Activated CD4-positive, alpha-beta T cell treated with anti-CD3 and anti-CD28 coated beads, Interleukin-2, amount 10 ng/mL, durations not matched to agents 24 days and 14 days (primary cell): ENCODE measurements at places on chromosomes 3 and 15. TPM values are rescaled to one million over a fixed set of nuclear protein-coding genes. Genes with fewer than 3 reads are reported as not detected.

DNA sequence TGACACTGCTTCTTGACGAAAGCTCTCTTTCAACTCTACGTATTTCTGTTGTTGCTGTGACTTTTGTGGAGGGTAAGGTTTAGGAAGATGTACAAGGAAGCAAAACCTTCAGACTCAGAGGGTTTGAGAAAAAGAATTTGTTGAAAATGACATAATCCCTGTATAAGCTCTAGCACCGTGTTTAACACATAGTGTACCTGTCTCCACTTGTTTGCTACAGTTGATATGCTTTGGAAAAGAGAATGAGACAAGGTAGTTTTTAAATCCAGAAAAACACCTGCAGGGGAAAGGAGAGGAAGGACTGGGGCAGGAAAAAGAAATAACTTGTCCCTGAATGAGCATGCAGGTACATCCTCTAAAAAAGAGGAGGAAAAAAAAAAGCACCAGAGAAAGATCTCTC lies 29.6 kb upstream of the CP start:
- peak; percentile 11 for DNase-seq

GRCh38 chr15:29468899-29469298 lies 199.3 kb upstream of the NSMCE3 start:
- DNase-seq, result no peak

DNA sequence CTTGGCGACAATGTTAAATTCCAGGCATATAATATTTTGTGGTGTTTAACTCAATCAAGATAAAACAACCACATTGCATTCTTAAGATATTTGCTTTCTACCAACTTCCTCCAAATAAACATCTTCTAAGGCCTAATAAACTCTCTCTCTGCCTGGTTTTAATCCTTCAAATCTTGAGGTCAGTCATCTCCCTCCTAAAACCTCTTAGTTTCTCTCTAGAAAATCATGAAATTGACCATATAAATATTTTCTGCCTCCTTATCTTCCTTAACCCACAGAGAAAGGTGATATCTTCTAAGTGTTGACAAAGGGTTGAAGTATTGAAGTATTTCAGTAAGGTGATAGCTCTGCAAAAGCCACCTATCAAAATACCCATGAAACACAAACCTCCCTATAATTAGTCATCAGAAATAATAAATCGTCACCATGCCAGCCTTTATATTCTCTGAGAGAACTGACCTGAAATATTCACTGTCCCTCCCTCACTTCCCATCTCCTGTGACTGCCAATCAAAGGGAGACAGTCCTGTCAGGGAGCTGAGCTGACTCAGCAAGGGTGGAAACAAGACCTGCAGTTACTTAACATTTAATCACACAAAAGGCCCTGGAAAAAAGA lies 1261.1 kb downstream of the ROBO1 start:
- no peak for DNase-seq

DNA sequence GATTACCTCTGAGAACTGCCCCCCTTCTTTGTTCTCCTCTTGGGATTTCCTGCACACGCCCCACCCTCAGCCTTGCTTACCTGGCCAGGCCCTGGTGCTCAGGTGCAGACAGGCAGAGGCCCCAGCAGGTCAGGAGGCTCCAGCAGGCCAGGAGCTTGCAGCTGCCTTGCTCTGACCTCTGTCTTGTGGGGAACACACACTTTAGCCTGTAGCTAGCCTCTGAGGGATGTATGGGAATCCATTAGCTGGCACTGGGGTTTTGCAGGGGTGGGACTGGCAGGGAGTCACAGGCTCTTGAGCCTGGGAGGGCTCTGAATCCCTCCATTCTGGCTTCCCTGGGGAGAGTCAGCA lies 2.7 kb downstream of the SMAD6 start:
- no peak for DNase-seq

DNA sequence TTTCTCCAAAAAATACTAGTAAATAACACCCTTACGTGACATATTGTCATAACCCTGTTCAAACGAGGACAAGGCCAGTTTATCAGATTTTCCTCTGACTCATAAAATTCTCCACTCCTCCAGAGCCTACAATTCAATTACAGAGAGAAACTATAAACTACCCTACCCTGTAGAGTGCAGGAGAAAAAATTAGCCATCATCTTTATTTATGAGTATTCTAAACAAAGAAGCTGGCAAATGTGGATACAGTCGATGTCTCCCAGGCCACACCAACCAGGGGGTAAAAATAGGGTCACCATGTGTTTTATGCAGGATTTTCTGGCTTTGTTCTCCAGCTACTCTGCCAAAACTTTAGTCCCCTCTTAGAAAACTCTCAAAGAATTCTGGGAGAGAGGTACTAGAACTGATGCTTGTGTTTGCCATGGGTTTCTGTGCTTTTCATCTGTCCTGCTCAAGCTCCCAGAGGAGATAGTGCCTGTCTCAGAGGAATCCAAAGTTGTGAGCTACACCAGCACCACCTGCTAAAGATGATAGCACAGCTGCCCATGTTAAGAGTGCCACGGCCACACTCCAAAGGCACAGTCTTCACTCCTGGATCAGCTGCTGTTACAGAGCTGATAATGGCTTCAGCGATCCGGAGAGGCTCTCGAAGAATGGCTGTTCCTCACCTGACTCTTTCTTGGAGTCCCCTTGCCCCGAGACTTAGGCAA lies 150.2 kb downstream of the IMPG2 start:
- no peak for DNase-seq

- DNase-seq, result no peak
These were observed 28.2 kb upstream of the CCDC50 start for GRCh38 chr3:191301017-191301416.

DNA sequence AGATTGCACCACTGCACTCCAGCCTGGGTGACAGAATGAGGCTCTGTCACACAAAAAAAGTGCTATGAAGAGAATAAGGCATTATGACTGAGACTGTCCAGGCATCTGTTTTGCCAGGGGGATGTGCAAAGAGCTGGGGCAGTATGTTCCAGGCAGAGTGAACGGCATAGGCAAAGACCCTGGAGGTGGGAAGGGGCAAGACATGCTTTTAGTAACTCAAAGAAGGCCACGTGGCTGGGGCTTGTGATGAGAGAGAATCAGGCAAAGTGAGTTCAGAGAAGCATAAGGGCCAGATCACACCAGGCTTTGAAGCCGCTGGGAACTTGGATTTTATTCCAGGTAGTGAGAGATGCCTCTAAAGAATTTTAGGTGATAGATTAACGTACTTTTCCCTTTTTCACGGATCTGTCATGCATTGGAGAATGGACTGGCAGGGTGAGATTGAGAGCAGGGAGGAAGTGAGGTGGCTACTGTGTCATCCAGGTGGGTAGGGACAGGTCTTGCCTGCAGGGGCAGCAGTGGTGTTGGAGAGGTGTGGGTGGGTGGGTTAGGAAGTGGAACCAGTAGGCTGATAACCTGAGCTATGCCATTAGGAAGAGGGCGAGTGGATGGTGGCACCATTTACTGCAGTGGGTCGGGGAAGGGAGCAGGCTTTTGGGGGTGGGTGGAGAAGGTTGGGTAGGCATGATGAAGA lies 31.7 kb downstream of the ATP2B2 start:
- DNase-seq, result no peak

DNA sequence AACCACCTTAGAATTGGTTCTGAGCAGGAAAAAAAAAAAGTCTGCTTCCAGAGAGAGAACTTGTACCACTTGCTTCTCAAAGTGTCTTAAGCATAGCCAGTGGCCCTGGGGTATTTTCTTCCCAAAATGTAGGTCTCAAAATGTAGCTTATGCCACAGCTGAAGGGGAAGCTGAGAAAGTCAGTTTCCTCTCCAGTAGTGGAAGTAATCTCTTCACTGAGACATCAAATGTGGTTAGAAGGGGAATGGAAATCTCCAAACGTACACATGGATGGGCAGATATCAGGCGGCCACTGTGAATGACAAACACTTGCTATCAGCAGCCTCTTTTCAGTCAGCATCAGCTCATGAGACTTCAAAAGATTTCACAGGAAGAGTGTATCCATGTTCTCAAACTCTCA lies 841.2 kb downstream of the TUSC7 start:
- DNase-seq, result no peak

DNA sequence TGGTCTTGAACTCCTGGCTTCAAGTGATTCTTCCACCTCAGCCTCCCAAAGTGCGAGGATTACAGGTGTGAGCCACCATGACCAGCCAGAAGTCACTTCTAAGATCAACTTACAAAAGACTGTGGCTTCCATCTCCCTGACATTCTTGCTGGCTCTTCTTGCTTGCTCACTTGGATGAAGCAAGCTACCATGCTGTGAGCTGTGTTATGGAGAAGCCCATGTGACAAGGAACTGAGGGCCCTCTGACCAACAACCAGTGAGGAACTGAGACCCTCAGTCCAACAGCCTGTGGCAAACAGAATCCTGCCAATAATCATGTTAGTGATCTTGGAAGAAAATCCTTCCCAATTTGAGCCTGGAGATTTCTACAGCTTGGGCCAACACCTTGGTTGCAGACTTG lies 7.2 kb upstream of the VPS8 start:
- no peak for DNase-seq

Gene ST8SIA2
- not detected in 2 replicates for total RNA-seq

Gene ADPRH
- 3.6 and 4.2 TPM in 2 replicates for total RNA-seq

Gene HRG
- not detected in 2 replicates for total RNA-seq

Gene MUC4
- total RNA-seq, result 0.68 and 0.90 TPM in 2 replicates
